Stimulated activated CD4-positive, alpha-beta T cell treated with anti-CD3 and anti-CD28 coated beads, Interleukin-1b, Interleukin-23, amount 100 ng/mL, for 4 hours (primary cell): ENCODE measurements at places on chromosomes 7 and 10.

DNA sequence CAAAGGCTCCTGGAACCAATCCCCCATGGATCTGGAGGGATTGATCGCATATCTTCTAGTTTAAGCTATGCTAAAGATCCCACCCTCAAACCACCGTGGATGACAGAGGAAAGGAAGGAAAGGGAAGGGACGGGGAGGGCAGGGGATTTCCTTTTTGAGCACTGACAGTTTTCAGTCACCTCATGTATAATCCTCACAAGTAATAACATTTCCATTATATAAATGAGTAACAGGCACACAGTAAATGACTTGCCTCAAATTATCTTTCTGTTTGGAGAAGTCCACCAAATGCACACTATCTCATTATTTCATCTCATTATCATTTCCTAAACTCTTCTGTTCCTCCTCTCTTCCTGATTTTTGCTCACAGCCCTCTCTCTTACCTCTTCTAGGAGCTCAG is 127.1 kb upstream of the AOAH start:
- no peak for DNase-seq

DNA sequence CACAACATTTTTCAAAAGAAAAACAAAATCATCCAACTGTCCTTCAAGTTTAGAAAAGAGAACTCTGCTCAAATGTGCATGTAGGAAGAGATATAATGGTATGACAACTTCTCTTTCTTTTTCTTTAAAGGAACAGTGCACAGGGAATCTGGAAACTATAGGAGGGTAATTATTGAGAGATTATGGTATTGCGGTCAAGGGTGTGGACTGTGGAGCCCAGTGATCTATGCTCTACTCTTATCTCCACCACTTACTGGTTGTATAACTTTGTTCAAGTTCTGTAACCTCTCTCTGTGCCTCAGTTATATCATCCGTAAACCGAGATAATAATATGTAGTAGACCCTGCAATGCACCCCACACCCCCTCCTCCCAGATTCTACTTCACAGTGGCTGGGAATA is 69.8 kb upstream of the PCGF5 start:
- DNase-seq, result no peak

DNA sequence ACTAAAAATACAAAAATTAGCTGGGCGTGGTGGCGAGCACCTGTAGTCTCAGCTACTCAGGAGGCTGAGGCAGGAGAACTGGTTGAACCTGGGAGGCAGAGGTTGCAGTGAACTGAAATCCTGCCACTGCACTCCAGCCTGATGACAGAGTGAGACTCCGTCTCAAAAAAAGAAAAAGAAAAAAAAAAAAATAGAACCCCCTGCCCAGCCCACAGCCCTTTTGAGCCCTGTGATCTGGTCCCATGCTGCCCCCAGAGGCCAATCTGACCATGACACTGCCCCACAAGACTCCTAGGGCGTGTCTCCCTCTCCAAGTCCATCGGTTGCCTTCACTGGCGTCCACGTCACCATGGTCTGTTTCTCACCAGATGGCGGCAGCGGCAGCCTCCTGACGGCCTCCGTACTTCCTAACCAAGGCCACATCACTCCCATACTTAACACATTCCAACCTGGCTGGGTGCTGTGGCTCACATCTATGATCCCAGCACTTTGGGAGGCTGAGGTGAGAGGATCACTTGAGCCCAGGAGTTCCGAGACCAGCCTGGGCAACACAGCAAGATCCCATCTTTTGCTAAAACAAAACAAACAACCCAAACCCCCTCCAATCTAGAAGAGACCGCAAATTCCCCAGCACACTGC is 18.0 kb downstream of the STX1A start:
- DNase-seq, result no peak

GRCh38 chr10:14325325-14325955 is 5.3 kb downstream of the FRMD4A start:
- peak; percentile 21 for DNase-seq

DNA sequence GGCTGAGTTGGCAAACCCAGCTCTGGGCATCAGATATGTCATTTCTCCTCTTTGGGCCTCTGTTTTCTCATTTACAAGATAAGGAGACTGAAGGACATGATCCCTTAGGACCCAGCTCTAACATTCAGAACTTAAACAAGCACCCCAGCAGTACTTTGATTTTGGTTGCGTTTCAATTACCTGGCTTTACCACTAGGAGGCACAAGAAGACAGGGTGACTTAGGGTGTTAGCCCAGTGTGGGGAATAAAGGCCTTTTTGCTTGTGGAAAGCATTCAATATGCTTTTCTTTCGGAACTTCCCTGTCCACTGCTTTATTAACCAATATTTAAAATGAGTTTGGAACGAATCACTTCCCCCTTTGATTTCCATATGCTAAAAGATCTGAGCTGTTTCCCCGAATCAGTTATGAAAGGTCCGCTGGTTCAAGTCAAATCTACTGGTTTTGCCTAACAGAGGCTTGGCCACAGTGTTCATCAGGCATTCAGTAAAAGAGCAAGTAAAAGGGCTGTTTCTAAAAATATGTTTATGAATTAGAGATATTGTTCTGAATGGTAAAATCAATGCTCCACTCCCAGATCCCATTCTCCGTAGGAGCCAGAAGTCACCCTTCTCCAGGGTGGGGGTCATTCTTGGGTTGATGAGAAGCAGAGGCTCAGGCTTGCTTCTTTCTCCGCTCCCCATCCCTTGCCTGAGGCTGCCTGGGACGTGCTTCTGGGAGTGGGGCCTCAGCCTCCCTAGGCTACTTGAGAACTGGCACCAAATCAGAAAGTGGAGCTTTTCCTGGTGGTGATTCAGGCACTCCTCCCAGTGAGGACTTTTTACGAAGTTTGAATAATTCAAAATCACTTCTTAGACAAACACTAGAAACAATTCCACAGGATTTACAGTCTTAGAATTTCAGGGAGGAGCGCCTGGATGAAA is 105.5 kb downstream of the MYOF start:
- DNase-seq, result peak; percentile 47

GRCh38 chr7:21706131-21706530 is 163.3 kb downstream of the DNAH11 start:
- DNase-seq, result no peak

DNA sequence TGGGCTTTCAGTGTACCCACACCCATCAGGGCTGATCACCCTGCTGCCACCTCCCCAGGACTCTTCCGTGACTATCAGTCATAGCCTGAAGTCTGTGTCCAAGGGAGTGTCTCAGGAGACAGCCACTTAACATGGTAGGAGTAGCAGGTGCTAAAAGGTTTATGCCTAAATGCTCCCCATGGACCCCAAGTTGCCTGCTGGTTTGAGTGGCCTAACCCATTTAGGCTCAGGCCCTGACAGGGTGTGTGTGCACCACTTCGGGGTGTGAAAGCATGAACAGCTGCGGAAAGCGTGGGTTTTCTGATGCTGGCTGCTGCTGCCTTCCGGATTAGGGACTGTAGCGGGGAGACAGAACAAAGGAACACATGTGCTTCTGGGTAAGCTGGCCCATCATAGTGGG is 93.2 kb upstream of the SAMD8 start:
- peak; percentile 8 for DNase-seq

- DNase-seq, result no peak
These were observed 133.0 kb downstream of the SFMBT2 start for GRCh38 chr10:7277867-7278266.

- no peak for DNase-seq
These were observed 88.8 kb downstream of the JCAD start for GRCh38 chr10:29970576-29970975.

DNA sequence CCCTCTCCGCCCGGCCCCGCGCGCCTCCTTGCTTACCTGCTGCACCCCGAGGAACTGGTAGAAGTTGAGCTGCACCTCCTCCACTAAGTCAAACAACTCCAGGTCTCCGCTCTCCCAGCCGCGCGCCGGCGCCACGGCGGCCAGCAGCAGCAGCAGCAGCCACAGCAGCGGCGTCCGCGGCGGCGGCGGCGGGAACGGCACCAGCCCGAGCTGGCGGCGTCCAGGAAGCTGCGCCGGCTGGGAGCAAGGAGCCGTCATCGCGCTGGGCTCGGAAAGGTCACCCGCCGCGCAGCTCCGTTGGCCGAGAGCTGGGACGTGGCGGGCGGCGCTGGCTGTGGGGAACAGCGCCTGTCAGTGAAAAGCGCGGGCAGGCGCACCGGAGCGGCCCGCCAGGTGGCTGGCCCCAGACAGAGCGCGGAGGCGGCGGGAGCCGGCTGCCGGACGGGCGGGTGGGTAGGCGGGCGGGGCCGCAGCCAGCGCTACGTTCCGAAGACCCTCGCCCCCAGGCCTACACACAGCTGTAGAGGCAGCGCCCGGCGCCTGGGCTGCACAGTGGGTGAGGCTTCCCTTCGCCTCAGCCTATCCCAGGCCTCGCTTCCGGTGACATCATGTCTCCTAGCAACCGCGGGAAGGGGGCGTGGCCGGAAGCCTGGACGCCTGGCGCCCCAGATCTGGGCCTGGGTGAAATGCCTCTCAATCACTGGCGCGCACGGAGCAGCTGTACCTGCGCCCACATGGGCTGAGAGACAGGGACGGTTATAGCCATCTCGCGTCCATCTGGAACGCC is at the start of gene DNAJC1:
Gene DNAJC1, minus strand, starts transcription at position 554 of the 787 bp plus-strand sequence. Its CDS starts 296 bp downstream, at position 258.
- DNase-seq, result peak; percentile 99

GRCh38 chr7:91286432-91286831 is 22.2 kb downstream of the FZD1 start:
- no peak for DNase-seq

GRCh38 chr10:104867966-104868598 is 227.0 kb downstream of the SORCS3 start:
- DNase-seq, result no peak

DNA sequence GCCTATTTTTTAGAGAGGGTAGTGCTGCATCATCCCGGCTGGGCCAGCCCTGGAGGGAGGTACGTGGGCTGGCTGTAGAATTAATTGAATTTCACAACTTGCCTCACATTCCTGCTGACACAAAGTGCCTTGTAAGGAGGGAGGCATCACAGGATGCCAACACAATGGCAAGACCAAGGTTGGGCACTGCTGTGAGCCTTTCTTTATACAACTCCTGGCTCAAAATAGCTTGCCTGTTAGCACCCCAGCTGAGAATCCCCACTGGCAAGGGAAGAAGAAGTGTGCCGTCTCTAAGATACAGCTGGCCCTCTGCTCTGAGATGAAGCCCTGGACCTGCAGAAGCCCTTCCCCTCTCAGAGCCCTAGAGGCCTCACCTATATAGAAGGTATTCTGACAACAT is 873.9 kb downstream of the GRID1 start:
- no peak for DNase-seq

GRCh38 chr10:122343135-122343800 is 31.2 kb upstream of the PLEKHA1 start:
- no peak for DNase-seq

DNA sequence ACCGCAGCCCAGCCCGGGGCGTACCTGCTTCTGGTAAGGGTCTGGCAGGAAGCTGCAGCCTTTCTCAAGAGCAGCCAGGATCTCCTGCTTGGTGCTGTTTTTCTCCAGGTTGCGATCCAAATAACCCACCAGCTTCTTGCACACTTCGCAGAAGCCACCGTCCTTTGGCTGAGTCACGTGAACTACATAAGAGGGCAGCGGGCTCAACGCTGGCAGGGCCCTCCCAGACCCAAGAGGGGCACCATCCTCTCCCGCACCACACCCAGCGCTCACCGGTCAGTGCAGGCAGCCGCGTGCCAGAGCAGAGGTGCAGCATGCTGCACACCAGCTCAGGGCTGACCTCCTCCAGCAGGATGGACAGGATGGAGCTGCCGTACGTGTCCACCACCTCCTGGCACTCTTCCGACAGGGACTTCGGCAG is 31.6 kb downstream of the PSAP start:
- no peak for DNase-seq

- DNase-seq, result no peak
These were observed 136.1 kb downstream of the ATE1 start for GRCh38 chr10:121791761-121792160.

GRCh38 chr7:80868566-80868965 is 50.3 kb downstream of the SEMA3C start:
- no peak for DNase-seq

- no peak for DNase-seq
These were observed 61.9 kb upstream of the WAC start for GRCh38 chr10:28470873-28471651.

GRCh38 chr10:119198438-119198837 is 8.9 kb upstream of the GRK5 start:
- no peak for DNase-seq

DNA sequence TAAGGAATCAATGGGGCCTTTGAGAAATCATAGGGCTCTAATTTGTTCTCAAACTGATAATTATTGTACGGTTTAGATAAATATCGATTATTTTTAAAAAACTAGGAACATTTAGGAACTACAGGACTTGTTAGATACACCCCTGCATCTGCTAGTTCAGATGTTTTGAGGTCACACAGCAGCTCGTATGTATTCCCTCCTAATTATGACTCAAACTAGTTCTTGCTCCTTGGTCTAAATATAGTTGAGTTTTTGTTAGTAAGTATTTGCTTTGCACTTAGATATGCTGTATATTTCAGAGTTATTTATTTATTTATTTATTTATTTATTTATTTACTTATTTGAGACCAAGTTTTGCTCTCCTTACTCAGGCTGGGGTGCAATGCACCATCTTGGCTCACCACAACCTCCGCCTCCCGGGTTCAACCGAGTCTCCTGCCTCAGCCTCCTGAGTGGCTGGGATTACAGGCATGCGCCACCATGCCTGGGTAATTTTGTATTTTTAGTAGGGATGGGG is 22.7 kb downstream of the PTER start:
- DNase-seq, result no peak

DNA sequence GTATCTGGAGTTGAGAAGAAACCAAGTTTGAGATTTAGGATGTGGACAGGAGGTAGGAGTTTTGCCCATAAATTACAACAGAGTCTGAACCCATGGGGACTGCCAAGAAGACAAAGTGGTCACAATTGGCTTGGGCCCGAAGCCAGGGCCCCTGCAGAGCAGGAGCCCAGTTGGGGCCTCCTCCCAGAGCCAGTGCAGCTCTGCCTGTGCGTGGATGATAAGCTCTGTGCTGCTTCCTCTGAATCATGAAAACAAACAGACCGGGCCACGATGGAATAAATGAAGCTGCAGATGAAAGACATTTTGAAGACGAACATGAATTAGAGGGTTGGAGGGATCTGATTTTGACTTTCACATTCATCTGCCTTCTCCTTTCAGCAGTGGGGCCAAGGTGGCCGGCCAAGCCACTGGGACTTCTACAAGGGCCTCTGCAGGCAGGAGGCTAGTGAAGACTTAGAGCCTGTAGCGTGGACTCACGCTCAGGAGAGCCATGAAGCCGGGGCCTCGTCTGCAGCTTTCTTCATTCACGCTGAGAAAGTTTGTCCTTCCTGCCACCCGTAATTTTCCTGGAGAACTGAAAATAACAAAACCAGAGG is 156.8 kb upstream of the LYZL1 start:
- no peak for DNase-seq
